ENCODE measurements at places on chromosomes 1 and 21. TPM values are rescaled to one million over a fixed set of nuclear protein-coding genes. Genes with fewer than 3 reads are reported as not detected.

TTLL7 gene
- total RNA-seq = 2.6 TPM

DDX59 gene
- total RNA-seq = 29.6 TPM

DNA sequence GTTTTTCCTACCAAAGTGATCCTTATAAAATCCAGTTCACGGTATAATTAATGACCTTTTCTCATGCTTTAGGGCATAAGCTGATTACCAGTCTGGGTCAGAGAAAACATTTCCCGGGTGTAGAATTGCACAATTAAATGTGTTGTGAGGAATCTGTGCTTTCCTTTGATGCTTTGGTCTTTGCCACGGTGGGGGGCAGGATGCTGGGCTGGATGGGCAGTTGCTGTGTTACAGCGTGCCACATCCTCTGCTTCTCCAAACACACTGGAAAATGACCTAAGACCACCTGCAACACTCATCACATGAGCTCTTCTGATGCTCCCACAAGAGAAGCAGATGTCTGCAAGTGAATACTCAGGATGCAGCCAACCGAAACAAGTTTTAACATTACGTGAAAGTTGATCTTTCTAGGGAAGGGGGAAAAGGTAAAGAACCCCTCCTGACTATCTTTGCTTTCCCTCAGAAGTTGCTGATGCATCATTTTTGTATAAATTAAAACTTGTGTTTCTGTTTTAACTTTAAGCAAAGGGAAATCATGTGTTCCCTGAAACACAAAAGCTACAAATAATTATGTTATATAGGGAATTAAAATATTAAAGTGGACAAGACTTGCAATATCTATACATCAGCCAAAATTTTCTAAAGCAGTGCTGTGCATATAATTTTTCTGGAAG, 515.3 kb upstream of the NR5A2 start:
- H3K27ac ChIP-seq = no peak overlapping the region
- H3K4me3 ChIP-seq = no peak overlapping the region
- no peak for DNase-seq
- H3K27me3 ChIP-seq = no peaks in the 10 kb centered on the region
- H3K4me1 ChIP-seq = no peaks in the 10 kb centered on the region

- DNase-seq = no peak
- no peak overlapping the region for H3K27ac ChIP-seq
- H3K36me3 ChIP-seq = no peaks in the 10 kb centered on the region
- H3K4me1 ChIP-seq = no peaks in the 10 kb centered on the region
These were observed 188.8 kb downstream of the TNR start for GRCh38 chr1:175554586-175554985.

- no peak for DNase-seq
- H3K36me3 ChIP-seq = no peaks in the 10 kb centered on the region
- H3K27ac ChIP-seq = no peak overlapping the region
- no peaks in the 10 kb centered on the region for H3K27me3 ChIP-seq
- no peak overlapping the region for H3K4me3 ChIP-seq
- H3K4me1 ChIP-seq = no peaks in the 10 kb centered on the region
These were observed 69.2 kb upstream of the HSPA13 start for GRCh38 chr21:14452031-14452726.

- no peaks in the 10 kb centered on the region for H3K27me3 ChIP-seq
- DNase-seq = no peak
- H3K4me3 ChIP-seq = peak overlapping the region; percentile 92
- H3K4me1 ChIP-seq = peaks cover 35% of the 10 kb centered on the region
These were observed 535 bp upstream of the DISC1 start for GRCh38 chr1:231625975-231626534.

DNA sequence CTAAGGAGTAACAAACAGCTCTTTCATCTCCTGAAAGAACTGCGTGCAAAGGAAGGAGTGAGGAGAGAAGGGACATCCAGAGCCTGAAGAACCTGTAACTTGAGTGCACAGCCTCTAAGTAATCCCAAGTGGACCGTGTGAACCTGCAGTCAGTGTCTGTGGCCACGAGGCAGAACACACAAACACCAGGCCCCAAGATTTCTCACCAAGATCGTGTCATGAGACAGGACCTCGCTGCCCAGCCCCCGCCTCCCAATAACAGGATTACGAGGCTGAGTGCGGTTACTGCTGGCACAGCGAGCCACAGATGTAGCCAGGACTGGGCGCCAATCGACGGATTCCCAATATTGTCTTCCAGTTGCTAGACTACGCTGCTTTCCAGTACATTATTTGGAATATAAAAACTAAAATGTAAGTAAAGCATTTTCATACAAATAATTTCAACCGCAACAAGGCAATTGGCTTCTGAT, 101.3 kb upstream of the SLC25A33 start:
- no peak overlapping the region for H3K27ac ChIP-seq
- DNase-seq = no peak
- no peaks in the 10 kb centered on the region for H3K36me3 ChIP-seq
- H3K4me1 ChIP-seq = no peaks in the 10 kb centered on the region

DNA sequence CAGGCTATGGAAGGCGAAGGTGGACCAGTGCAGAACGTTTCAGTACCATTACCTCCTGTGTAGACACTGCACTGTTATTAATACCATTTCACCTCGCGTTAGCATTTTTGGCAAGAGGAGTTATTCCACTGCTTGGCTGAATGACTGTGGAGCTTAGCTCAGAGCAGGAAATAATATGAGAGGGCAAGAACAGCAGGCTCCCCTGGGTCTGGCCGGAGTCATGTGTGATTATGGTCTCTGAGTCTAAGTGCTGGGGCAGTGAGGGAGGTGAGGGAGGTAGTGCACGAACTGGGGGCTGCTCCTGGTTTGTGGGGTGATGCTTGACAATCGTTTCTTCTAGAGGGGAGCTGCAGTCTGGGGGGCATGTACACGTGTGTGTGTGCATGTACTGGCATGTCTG, 82.9 kb downstream of the MDM4 start:
- no peaks in the 10 kb centered on the region for H3K36me3 ChIP-seq
- no peak overlapping the region for H3K27ac ChIP-seq
- H3K27me3 ChIP-seq = no peaks in the 10 kb centered on the region
- H3K4me3 ChIP-seq = no peak overlapping the region

DNA sequence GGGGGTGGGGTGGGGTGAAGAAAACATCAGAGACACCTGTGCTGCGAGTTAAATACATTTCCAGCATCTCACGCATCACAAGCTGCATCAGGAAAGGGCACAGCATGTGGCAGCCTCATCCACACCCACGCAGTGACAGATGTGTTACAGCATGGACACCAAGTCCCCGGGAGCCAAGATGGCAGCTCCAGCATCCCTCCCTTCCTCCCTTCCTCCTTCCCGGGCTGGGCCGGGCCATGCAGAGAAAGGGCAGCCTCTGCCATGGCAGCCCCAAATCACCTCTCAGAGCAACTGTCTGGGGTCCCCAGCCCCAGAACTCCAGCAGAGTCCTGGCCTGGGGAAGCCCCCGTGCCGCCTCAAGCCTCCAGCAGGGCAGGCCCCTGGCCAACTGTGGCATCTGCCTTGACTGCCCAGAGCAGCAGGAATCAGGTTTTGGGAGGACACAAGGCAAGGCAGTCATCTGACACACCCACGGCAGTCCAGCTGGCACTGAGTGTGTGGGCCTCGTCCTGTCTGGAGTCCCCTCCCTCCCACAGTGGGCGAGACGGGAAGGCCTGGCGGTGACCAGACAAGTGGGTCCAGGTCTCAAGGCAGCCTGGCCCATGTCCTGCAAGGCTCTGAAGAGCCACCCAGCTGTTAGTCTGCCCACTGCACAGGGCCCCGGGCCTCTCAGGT, 6.2 kb downstream of the SMIM1 start:
- DNase-seq = peak; percentile 56
- no peaks in the 10 kb centered on the region for H3K27me3 ChIP-seq
- H3K27ac ChIP-seq = no peak overlapping the region
- no peak overlapping the region for H3K4me3 ChIP-seq
- H3K36me3 ChIP-seq = peaks cover 58% of the 10 kb centered on the region

DNA sequence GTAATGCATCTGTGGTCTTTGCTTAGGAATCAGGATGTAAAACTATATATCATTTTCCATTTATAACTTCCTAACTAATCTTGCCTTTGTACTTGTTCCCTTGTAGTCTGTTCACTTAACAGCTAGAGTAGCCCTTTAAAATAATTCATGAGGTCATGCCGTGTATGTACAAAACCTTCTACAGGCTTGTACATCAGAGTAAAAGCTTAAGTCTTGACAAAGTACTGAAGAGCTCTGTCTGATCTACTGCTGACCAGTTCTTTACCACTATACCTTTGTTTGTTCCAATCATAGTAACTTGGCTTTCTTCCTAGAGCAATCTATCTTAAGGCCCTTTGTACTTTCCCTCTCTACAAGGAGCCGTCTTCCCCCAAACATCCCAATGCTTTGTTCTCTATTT, 90.7 kb upstream of the KIAA1614 start:
- no peak overlapping the region for H3K4me3 ChIP-seq
- H3K27ac ChIP-seq = no peak overlapping the region
- peaks cover 29% of the 10 kb centered on the region for H3K36me3 ChIP-seq
- no peak for DNase-seq
- H3K4me1 ChIP-seq = no peaks in the 10 kb centered on the region

- no peak for DNase-seq
- H3K36me3 ChIP-seq = no peaks in the 10 kb centered on the region
- no peaks in the 10 kb centered on the region for H3K27me3 ChIP-seq
- no peak overlapping the region for H3K4me3 ChIP-seq
These were observed 114.6 kb downstream of the ZBTB18 start for GRCh38 chr1:244165701-244166100.

GRCh38 chr1:85957760-85958159, 198.8 kb downstream of the COL24A1 start:
- H3K27me3 ChIP-seq = no peaks in the 10 kb centered on the region
- H3K36me3 ChIP-seq = no peaks in the 10 kb centered on the region
- H3K27ac ChIP-seq = no peak overlapping the region
- no peak overlapping the region for H3K4me3 ChIP-seq
- no peak for DNase-seq

DNA sequence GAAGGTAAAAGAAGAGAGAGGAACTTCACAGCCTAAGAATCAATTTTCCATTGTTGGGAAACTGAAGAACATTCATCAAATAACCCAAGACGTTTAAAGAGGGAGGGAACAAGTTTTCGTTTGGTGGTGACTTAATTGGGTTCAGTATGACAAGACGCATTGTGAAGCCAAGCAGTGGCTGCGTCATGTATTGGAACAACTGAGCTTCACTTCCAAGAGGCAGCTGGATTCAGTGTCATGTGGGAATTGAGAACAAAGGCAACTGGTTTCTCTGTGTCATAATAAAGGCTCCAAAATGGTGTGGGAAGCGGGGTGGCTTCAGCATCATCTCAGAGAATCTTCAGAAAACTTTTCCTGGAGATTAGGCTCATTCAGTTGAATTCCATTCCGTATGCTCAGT, 29.8 kb upstream of the RC3H1 start:
- H3K27me3 ChIP-seq = no peaks in the 10 kb centered on the region
- H3K36me3 ChIP-seq = no peaks in the 10 kb centered on the region
- H3K4me1 ChIP-seq = no peaks in the 10 kb centered on the region
- no peak overlapping the region for H3K27ac ChIP-seq

DNA sequence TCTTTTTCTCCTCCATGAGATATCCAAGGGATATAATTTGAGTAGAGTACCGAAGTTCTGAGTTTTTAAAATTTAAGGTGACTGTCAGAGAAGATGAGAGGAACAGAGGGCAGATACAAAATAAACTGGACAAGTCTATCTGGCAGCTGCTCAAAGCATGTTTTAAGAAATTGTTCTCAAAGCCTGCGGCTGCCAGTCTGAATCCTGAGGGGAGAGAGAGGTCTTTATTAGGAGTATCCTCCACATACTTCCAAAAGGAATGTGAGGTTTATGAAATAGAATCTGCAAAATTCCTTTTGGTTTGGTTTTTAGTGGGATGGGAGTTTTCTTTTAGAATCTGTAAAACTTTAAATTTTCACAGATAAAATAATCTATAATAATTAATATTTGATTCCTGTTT, 41.3 kb downstream of the TTC13 start:
- peaks cover 10% of the 10 kb centered on the region for H3K4me1 ChIP-seq
- no peak for DNase-seq
- no peak overlapping the region for H3K4me3 ChIP-seq
- no peaks in the 10 kb centered on the region for H3K27me3 ChIP-seq
- peaks cover 78% of the 10 kb centered on the region for H3K36me3 ChIP-seq

DNA sequence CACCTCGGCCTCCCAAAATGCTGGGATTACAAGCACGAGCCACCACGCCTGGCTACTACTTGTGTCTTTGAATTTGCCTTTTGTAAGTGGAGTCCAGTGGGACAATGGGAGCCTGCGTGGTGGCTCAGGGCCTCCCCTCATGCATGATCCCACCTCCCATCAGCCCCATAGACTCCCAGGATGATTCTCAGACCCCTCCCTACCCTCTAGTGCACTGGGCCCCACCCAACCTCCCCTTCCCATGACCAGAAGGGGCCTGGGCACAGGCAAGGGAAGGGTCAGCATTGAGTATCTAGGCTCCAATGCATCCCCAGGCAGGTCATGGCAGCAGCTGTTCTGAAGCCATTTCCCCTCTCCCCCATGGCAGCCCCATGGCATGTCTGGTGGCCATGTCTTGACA, 18.7 kb downstream of the NEK2 start:
- H3K27me3 ChIP-seq = no peaks in the 10 kb centered on the region
- no peak overlapping the region for H3K27ac ChIP-seq
- DNase-seq = no peak

- no peak overlapping the region for H3K27ac ChIP-seq
- DNase-seq = peak; percentile 17
- peaks cover 25% of the 10 kb centered on the region for H3K4me1 ChIP-seq
- no peak overlapping the region for H3K4me3 ChIP-seq
- H3K36me3 ChIP-seq = no peaks in the 10 kb centered on the region
- no peaks in the 10 kb centered on the region for H3K27me3 ChIP-seq
These were observed 15.2 kb upstream of the SRP9 start for GRCh38 chr1:225762444-225762843.

DNA sequence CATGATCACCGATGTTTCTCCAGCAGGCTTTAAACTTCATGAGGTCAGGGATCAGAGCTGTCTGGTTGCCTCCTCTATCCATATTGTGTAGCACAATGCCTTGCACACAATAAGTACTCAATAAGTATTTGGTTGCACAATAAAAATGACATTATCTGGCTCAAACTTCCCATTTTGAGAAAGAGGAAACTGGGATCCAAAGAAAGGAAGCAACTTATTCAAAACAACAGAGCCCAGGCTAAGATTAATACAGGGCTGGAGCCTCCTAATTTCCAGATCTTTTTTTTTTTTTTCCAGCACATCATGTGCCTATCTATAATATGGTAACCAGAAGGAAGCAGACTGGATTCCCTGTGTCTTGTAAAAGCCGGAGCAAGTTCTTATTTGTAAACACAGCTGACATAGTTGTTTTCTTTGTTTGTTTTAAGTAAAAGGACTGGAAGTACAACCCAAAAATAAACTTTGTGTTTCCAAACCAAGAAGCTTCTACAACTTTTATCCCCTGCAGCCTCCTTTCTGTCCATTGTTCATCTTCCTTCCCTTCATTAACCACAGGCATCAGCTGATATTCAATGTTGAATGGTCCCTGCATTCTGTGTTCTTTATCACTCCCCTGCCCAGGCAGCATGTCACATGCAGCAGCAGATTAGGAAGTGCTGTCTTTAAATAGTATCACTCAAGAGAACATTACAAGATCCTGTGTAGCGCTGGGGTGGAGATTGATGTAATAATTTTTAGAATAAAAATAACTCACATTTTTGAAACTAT, 71.2 kb upstream of the HOOK1 start:
- H3K27ac ChIP-seq = peak overlapping the region; percentile 82
- H3K27me3 ChIP-seq = no peaks in the 10 kb centered on the region
- no peak for DNase-seq
- peaks cover 5% of the 10 kb centered on the region for H3K4me1 ChIP-seq
- no peaks in the 10 kb centered on the region for H3K36me3 ChIP-seq

GRCh38 chr1:194442901-194443575, 1256.6 kb upstream of the B3GALT2 start:
- H3K27me3 ChIP-seq = no peaks in the 10 kb centered on the region
- no peaks in the 10 kb centered on the region for H3K36me3 ChIP-seq
- no peak overlapping the region for H3K4me3 ChIP-seq
- H3K27ac ChIP-seq = no peak overlapping the region

- DNase-seq = no peak
- H3K27ac ChIP-seq = no peak overlapping the region
- H3K27me3 ChIP-seq = no peaks in the 10 kb centered on the region
- H3K4me3 ChIP-seq = no peak overlapping the region
These were observed 65.5 kb downstream of the LTN1 start for GRCh38 chr21:28927130-28927529.
